SHP77 treated with DMSO at 0.1 percent for 48 hours (cell line): ENCODE measurements at places on chromosomes 1 and 21.

- DNase-seq, result no peak
Observed at GRCh38 chr1:3415260-3416090, 39.0 kb upstream of the ARHGEF16 start.

DNA sequence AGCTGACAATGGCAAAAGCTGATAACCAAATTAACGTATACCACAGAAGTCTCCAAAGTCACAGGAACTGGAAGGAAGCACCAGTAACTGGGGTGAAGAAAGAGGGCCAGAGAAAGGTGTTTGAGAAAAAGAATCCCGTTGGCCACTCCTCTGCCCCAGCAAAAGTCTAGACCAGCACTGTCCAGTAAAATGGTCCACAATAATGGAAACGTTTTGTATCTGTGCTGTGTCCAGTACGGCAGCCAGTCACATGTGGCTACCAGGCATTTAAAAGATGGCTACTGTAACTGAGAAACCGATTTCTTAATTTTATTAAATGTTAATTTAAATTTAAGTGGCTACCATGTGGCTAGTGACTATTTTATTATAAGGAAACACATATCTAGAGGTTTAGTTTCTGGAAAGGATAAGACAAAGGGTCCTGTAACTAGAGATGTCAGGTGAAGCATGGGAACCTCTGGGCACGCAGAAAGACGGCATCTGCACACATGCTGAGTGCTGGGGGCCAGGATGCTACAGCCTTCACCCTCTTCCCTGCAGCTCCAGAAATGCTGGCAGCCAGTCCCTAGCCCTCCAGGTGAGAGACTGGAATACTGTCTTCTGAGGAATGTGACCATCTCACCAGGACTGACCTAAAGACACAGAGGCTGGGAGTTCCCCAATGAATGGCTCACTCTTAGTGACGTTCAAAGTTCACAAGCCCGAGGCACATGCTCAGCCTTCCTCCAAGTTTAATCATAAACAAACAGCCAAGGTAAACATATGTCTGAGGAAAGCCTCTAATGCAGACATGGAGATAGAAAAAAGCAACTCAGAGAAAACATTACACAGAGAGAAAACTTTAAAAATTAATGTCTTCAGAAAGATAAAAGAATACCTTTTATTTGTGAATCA lies 50.7 kb downstream of the JAK1 start:
- DNase-seq, result no peak

DNA sequence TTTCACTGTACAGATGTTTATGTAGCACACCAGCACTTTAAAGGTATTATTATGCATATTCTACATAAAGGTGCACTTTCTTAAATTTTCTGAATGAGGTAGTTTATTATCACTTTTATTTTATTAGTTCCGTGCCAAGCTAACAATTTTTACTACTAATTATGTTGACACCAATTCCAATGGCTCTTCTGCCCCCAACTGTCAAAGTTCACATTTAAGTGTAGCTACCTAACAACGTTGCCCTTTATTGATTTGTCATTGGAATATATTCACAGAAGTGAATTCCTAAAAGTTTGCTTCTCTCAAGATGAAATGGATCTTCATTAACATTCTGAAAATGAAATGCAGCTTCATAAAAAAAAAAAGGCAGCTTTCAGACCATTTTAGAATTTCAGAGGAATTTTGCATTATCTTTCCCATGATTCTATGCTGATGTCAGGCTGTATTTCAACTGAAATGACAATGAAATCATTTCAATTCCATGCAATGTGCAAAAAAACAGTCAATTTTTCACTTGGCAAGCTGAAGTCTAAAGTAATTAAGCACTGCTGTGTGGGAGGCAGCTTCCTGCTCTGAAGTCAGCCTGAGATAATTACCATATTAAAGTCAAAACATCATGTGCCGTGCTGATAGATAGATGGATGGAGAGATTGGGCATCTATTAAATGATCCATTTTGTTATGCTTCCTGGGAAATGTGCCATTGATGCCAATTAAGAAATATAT lies 229.2 kb downstream of the TTLL7 start:
- no peak for DNase-seq

DNA sequence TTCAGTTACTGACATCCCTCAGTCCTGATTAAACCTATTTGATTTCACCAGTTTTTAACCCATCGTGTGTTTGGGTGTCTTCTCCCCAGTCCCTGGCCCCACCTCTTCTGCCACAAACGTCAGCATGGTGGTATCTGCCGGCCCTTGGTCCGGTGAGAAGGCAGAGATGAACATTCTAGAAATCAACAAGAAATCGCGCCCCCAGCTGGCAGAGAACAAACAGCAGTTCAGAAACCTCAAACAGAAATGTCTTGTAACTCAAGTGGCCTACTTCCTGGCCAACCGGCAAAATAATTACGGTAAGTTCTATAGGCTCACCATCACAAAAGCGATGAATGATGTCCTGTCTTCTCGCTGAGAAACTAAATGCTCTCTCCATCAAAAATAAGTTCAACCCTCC lies 28.7 kb downstream of the NBPF3 start:
- DNase-seq, result no peak

GRCh38 chr21:41611966-41612606 lies 104.1 kb upstream of the TMPRSS2 start:
- DNase-seq, result no peak

GRCh38 chr1:115179397-115180079 lies 90.2 kb upstream of the TSPAN2 start:
- DNase-seq, result no peak

DNA sequence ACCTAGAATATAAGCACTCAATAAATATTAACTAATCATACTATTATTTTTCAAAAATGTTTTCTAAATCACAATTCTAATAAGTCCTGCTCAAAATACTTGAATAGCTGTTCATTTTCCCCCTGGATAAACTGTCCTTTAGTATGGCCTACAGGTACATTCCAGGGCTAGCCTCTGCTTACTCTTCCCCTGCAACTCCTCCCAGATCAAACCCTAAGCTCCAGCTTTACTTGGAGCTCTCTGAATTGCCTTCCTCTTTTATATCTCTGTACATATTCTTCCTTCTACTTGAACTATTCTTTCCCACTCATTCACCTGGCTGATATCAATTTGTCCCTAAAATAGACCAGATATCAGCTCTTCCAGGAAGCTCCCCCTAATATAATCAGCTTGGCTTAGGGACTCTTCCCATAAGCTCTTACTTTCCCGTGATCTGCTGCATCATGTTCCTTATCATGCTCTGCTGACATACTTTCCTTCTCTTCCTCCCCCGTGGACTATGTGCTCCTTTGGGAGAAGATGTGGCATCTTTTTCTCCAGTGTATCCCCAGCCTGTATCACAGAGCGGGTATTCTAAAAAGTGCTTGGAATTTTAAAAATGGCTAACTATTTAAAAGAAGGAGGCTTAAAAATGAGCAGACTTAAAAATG lies 43.1 kb upstream of the PIGC start:
- DNase-seq, result no peak

DNA sequence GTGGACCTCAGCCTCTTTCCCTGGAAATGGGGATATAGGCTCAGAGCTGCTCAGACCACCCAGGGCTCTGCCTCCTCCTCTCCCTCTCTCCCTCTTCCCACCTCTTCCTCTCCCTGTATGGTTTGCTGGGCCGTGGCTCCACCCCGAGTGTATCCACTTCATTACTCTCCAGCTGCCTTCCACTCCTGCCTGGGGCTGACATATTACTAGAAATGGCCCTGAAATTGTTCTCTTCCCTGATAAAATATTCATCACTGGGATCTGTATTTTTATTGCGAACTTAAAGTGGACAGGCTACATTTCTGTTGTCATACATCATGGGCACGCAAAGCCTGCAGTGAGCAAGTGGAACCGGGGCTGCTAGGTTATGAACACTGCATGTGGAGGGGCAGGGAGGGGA lies 225.0 kb downstream of the HHAT start:
- DNase-seq, result no peak

DNA sequence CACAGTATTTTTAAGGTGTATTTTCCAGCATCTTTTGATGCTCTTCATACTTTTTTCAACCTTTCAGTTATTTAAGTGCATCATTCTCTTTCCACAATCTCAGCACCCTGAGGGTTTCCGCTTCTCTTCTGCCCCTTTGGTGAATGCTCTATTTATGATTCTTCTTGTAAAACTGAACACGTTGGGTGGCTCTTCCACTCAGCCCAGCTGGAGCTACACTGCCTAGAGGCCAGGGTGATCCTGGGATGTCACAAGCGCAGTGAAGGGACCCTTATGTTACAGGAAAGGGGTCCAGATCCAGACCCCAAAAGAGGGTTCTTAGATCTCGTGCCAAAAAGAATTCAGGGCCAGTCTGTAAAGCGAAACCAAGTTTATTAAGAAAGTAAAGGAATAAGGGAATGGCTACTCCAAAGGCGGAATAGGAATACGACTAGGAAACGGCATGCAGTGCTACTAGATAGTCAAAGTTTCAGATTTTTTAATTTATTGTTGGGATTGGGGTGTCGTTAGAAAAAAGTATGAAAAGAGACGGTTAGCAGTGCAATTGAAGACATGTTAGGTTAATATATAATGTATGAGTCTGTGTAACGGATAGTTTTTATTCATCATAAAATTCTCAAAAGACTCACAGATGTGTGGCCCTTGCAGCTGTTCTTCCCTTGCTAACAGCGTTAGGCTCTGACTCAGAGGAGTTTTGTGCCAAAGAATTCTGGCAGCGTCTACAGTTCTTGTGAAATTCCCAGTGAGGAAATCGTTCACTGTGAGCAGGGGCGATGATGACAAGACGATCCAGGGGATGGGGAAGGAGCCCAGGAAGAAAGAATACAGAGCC lies 14.4 kb upstream of the ERVH48-1 start:
- no peak for DNase-seq

DNA sequence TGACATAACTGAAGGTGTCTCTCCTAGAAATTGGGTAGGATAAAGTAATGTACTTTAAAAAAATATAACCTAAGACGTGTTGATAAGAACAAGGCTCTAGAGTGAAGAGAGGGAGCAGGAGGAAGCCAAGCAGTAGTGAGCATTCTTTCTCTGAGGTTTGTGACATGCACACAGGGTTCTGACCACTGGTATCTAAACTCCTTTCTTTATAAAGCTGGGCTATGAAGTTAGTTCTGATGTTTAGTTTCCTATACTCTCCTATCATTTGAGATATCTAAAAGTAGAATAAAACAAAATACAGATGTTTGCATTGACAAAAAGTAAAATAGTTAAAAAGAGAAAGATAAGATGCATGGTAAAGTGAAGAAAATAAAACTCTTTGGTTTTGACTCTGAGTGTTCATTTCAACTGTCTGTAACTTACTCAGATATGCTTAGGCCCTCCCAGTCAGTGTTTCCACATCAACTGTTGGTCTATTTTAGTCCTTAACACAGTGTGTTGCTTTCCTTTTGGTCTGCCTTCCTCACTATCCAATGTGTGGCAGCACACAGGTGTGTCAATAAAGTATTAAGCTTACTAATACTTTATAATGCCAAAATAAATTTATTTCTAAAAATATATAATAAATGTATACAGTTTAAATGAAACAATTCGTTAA lies 543.5 kb downstream of the PTPRC start:
- no peak for DNase-seq

DNA sequence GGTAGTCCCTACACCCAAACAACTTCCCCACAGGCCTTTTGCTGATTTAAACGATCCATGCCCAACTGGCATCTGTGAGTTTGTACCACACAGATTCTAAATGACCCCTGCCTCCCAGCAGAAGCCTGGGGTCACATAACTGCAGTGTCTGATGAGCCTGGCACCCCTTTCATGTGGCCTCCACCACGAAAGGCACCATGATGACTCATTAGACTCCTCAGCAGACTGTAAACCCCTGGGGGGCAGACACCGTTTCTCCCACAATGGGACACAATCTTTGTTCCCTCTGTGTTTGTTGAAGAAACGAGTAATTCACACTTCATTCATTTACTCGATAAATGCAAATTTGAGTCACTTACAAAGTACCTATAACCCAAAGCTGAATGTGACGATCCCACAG lies 81.6 kb downstream of the CCDC185 start:
- no peak for DNase-seq

DNA sequence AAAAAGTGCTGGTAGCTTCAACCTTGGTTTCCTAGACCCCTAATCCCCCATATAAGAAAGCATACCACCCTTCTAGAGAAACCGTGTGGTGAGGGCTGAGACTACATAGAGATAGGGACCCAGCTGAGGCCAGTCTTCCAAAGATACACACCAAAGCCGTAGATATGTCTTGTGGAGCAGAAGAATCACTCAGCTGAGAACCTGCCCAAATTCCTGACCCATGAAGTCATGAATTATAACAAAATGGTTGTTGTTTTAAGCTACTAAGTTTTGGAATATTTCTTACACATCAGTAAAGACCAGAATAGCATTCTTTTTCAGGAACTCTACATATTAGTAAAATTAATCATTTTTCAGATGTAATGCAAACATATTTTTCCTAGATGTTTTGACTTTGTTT lies 3.3 kb upstream of the SNRPE start:
- no peak for DNase-seq

GRCh38 chr1:158248771-158249170 lies 5.5 kb upstream of the CD1A start:
- DNase-seq, result no peak

GRCh38 chr21:37278199-37278598 lies 11.1 kb upstream of the VPS26C start:
- no peak for DNase-seq

DNA sequence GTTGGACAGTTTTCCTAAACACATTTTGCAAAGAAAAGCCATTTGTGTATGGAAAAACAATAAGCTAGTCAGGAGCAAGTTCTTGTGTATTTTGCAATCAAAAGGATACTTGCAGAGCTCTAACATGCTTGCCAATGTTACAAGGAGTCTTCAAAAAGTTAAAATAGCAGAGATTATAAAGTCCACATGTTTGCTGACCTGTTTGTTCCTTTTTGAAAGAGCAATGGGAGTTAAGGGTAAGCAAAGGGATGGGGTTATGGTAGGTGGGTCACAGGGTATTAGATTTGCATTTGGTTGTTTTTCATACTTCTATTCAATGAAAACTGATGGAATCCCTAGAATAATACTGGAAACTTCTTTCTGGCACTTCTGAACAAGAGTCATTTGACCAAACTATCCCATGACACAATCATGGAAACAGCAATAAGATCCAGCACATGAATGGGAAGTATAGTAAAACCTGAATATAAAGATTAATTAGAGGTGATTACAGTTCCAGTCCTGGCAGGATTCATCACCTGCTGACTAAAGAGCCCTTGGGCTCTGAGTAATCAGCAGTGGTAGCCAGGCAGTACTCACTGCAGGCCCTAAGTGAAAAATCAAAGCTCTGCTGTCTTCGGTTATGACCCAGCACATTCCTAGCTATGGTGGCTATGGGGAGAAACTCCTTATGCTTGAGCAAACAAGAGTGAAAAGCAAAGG lies 27.1 kb upstream of the ZC3H11B start:
- no peak for DNase-seq

GRCh38 chr21:16873176-16873575 lies 639.7 kb upstream of the CXADR start:
- DNase-seq, result no peak

DNA sequence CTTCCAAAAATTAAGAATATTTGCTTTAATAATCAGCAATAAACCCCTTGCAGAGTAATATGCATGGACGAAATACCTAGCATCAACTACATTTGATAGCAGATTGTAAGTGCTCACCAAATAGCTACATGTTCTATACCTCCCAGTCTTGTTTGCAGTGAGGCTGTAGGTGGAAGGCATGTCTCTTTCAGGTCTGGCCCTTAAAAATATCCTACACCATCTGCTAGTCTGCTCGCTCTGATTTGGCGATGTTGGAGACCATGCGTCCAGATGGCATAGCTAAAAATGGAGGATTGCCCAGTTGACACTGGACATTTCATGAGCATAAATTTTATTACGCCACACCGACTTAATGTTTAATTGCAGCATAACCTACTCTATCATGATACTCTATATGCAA lies 47.1 kb downstream of the SSX2IP start:
- no peak for DNase-seq

GRCh38 chr1:197306381-197307062 lies 38.5 kb downstream of the CRB1 start:
- no peak for DNase-seq

GRCh38 chr1:178581351-178582303 lies 68.7 kb downstream of the TEX35 start:
- no peak for DNase-seq
